ENCODE measurements at places on chromosomes 6 and 20. TPM values are rescaled to one million over a fixed set of nuclear protein-coding genes. Genes with fewer than 3 reads are reported as not detected.
A peak's percentile ranks its signal among the peaks of the same experiment; 100 is the strongest.

DNA sequence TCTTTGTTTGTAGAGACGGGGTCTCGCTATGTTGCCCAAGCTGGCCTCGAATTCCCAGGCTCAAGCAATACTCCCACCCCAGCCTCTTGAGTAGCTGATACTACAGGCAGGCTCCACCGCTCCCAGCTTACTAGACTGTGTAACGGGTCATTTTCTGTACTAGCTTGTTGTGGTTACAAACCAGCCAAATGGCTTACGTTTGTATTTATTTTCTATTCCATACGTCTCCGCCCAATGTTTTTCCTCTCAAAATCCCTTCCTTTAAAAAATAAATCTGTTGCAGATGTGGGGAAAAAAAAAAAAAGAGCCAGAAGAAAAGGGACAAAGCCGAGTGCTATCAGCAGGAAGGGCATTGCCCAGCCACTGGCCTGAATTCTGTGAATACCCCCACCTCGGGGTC, 41.6 kb downstream of the PRND start:
- DNase-seq = no peak

- no peak for DNase-seq
Observed at GRCh38 chr6:150730801-150731457, 131.2 kb downstream of the PLEKHG1 start.

DNA sequence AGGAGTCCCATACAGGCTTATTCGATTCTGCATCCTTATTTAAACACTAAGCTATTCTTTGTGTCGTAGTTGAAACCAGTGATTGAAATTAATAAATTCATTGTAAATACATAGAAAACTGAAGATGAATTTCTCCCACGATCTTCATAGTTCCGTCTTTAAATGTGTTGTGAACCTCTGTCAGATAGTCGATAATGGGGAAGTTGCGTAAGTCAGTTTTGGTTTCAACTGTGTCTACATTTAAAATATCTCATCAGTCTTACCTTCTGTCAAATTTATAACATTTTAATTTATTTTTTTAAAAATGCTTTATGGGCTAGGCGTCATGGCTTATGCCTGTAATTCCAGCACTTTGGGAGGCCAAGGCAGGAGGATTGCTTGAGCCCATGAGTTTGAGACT, 12.7 kb downstream of the STX11 start:
- no peak for DNase-seq

- peak; percentile 99 for DNase-seq
Observed at GRCh38 chr6:158475344-158476302, 84.3 kb upstream of the TMEM181 start.

- no peak for DNase-seq
Observed at GRCh38 chr6:106630366-106630765, 988 bp downstream of the QRSL1 start.

The EMILIN3 gene
- total RNA-seq = not detected

DNA sequence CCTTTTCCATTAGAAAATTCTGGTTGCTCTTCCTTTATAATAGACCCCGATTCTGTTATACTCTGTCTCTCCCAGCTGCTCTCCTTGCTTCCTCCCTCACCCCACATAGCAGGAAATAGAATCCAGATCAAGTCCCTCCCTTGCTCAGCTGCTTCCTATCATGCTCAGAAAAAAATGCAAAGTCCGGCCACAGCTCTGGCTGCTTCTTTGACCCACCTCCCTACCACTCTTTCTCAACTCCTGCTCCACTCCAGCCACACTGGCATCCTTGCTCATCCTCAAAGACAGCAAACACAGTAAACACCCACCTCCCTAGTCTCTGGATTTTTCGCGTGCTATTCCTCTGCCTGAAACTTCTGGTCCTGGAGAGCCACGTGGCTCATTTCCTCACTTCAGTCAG, 9.1 kb upstream of the SLC22A16 start:
- peak; percentile 31 for DNase-seq

The TREML2 gene
- not detected for total RNA-seq

The TFAP2D gene
- not detected for total RNA-seq

The TXLNB gene
- 1.2 TPM for total RNA-seq

The CCDC170 gene
- not detected for total RNA-seq

DNA sequence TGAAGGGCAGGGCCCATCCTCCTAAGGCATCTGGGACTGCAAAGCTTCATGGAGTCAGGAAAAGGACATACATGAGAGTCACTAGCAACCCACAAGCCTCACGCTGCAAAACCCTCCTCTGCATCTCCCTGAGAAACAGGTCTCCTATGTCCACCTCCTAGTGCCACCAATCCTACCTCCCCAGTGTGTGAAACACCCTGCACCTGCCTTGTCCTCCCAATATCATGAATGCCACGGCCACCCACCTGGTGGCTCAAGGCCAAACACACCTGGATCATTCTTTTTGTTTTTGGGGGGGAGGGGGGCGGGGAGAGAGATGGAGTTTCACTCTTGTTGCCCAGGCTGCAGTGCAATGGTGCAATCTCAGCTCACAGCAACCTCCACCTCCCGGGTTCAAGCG, 90.5 kb downstream of the ZMYND8 start:
- no peak for DNase-seq

DNA sequence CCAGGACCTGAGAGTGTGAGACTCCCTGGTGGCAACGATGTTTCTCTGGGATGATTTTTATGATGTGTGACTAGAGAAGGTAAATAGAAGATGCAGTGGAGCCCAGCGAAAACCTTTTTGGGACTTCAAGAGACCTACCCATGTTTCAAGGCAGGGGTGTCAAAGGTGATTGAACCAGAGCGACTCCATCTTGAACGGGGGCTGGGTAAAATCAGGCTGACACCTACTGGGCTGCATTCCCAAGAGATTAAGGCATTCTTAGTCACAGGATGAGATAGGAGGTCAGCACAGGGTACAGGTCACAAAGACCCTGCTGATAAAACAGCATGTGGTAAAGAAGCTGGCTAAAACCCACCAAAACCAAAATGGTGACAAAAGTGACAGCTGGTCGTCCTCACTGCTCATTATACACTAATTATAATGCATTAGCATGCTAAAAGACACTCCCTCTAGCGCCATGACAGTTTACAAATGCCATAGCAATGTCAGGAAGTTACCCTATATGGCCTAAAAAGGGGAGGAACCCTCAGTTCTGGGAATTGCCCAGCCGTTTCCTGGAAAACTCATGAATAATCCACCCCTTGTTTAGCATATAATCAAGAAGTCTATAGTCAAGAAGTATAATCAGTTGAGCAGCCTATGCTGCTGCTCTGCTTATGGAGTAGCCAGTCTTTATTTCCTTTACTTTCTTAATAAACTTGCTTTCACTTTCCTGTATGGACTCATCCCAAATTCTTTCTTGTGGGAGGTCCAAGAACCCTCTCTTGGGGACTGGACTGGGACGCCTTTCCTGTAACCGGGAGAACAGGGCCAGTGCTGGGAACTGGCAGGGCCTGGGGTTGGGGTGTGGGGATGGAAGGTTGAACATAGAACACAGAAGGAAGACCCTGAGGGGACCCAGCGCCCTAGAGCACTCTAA, 526.4 kb downstream of the QKI start:
- DNase-seq = no peak

The CLPSL1 gene
- not detected for total RNA-seq

GRCh38 chr6:29813809-29814208, 13.8 kb upstream of the HLA-G start:
- DNase-seq = peak; percentile 29

DNA sequence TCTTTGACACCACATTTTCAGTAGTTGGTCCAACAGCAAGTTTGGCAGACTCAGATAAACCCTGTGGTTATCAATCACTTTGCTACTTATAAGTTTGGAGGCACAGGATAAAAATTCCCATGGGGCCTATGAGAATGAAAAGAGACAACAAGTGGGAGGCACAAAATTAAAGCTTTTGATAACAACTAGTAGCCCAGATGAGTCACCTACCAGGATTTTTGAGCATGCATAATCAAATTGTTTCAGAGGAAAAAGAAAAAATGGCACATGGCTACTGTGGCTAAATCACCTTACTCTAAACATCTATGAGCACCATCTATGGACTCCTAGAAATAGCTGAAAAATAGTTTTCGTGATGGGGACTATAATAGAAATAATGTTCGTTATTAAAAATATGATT, 40.8 kb upstream of the BMP5 start:
- DNase-seq = peak; percentile 76

DNA sequence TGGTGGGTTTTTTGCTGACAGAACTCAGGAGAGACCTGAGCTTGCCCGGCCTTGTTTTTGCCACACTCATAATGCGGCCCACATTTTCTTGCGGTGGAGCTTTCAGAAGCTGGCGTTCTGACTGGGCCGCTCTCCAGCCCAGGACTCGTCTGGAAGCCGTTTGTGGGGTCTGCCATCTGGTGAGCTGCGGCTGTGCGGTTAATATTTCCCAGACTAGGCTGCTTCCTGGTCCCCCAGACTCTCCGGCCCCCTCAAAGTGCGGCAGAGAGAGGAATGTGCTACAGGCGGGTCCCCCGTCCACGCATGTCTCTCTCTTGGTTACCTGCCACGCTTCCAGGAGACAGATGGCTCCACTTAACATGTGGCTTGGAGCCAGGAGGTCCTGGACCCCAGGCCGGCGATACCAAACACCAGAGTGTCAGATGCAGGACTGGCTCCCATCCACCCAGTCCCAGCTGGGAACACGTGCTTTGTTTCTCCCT, 128.9 kb upstream of the PMEPA1 start:
- no peak for DNase-seq

DNA sequence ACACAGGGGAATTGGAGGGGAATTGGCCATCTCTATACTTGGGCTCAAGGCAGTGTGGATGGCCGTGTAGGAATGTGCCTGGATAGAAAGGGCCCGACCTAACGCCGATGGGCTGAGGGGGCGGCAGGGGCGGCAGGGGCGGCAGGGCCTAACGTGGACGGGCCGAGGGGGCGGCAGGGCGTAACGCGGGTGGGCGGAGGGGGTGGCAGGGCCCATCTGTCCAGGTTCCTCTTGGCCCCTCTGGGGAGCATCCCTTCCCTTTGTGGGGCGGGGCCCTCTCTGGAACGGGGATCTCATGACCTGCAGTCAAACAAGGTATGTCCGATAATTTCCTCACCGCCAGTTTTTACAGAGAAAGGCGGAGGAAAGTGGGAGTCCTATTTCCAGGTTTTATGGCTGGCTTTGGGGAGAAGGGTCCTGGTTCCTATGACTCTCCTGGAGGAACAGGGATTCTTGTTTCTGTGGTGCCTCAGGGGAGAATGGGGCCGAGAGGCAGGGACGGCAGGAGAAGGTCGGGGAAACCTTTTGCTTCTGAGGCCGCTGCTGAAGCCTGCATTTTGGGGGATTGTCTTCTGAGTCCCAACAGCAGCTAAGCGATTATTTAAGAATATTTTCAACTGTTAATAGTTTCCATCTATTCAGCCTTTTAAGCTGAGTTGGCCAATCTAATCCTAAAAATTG, 100.8 kb upstream of the FRMD1 start:
- DNase-seq = no peak

GRCh38 chr6:17454316-17455005, 61.1 kb downstream of the CAP2 start:
- DNase-seq = no peak

The HLA-DPB1 gene
- total RNA-seq = 3.8 TPM

All from LHCN-M2 (cell line).